ENCODE measurements at places on chromosomes 2 and 18.

GRCh38 chr18:54125429-54125828 is 99.0 kb downstream of the MBD2 start:
- DNase-seq = no peak

DNA sequence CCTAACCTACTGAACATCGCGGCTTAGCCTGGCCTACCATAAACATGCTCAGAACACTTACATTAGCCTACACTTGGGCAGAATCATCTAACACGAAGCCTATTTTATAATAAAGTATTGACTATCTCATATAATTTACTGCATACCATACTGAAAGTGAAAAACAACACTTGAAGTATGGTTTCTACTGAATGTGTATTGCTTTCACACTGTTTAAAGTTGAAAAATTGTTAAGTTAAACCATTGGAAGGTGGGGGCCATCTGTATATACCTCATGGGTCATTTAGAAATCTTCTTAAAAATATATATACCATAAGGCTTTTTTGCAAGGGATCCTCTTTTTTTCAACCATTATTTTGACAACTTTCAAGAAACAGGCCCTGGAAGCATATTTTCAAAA is 16.5 kb downstream of the RNF149 start:
- DNase-seq = no peak

- no peak for DNase-seq
These were observed 119.8 kb downstream of the LRATD1 start for GRCh38 chr2:14752295-14752694.

DNA sequence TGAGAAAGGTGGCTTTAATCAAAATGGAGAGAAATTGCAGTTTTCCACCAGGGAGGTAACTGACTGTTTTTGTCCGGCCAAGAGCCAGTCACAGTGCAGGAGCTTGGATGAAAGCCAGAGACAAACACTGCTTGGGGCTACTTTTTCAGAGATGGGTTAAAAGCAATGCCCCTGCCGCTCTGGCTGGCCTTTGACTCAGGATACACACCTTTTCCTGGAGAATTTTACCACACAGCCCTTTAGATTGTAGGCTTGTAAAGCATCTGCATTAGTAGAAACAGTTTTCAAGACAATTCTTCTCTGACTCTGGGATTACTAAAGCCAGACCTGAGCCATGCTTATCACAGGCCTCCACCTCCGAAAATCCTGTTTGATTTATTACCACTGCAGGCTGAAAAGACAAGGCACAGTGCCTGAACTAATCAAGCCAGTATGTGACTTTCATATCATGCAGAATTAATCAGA is 79.7 kb downstream of the CCBE1 start:
- no peak for DNase-seq

DNA sequence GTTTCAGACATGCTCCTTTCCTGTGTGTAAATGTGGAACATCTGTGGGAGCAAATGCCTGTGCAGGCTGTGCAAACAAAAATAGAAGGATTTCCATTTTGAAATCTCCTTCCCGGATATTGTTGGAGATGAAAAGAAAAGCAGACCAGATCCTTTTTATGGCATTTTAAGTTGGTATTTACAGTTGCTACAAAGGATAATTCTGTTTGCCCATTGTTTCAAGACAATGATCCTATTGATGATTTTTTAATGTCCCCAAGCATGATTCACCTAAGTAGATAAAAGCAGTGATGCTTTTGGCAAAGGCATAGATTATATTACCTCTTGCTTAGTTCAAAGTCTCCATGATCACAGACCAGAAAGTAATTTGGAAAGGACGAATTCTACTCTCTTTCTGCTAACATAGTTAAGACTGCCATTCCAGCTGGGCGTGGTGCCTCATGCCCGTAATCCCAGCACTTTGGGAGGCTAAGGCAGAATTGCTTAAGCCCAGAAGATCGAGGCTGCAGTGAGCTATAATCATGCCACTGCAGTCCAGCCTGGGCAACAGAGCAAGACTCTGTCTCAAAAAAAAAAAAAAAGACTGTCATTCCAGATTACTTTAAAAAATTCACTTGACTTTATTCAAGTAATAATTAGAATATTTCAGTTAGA is 209.6 kb upstream of the SLC39A10 start:
- DNase-seq = no peak

- DNase-seq = no peak
These were observed 47.5 kb upstream of the PXDN start for GRCh38 chr2:1791685-1792435.

- DNase-seq = peak; percentile 19
These were observed 94.6 kb downstream of the LDLRAD4 start for GRCh38 chr18:13313006-13313686.

- no peak for DNase-seq
These were observed 40.3 kb downstream of the EML6 start for GRCh38 chr2:54763636-54764291.

DNA sequence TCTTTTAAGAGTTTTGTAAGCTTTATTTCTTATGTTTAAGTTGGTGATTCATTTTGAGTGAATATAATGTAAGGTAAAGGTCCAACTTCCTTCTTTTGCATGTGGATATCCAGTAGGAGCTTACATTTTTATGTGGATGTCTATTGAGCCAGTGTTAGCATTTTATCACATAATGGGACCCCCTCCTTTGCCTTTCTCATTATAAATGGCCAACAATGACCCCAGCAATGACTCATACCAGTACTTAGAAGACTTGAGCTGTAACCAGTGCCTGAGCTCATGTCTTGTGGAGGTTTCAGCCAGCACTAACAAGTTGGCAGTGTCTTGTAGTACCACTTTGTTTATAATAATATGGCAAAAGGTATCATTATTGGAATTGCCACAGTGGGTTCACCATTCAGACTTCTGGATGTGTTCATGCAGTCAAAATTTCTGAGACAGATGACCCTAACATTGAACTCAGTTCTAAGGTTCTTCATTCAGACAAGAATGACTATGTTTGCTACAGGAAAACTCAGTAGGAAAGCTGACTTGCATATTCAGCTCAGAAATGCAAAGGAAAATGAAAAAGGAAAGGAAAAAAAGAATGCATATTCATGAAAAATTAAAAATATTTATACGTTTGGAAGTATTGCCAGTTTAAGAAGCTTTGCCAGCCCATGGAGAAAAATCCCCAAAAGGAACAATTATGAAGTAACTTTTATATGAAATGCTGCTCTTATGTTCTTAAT is 41.0 kb downstream of the CDKL4 start:
- DNase-seq = no peak

DNA sequence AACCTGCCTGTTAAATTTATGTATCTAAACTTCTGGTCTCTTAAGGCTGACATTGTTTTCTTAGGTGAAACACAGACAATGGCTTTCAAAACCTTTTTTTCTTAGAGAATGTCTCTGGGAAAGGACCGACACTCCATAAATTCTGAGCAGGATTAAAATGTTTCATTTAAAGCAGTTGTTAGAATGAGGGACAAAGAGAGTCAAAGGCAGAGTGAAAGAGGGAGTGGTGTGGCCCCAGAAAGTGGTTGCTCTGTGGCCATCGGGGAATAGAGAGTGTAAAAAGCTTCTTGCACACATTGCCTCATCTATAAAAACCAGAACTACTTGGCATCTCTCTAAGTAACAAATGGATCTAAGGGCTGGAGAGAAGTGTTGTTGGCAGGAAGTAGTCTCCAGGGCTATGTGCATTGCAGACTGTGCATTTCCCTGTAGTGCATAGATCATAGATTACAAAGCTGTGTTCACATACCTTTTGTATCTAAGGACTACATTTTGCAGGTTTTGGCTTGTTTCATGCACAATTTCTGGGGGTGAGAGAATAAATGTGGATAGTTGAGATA is 3.6 kb downstream of the RPRM start:
- no peak for DNase-seq

DNA sequence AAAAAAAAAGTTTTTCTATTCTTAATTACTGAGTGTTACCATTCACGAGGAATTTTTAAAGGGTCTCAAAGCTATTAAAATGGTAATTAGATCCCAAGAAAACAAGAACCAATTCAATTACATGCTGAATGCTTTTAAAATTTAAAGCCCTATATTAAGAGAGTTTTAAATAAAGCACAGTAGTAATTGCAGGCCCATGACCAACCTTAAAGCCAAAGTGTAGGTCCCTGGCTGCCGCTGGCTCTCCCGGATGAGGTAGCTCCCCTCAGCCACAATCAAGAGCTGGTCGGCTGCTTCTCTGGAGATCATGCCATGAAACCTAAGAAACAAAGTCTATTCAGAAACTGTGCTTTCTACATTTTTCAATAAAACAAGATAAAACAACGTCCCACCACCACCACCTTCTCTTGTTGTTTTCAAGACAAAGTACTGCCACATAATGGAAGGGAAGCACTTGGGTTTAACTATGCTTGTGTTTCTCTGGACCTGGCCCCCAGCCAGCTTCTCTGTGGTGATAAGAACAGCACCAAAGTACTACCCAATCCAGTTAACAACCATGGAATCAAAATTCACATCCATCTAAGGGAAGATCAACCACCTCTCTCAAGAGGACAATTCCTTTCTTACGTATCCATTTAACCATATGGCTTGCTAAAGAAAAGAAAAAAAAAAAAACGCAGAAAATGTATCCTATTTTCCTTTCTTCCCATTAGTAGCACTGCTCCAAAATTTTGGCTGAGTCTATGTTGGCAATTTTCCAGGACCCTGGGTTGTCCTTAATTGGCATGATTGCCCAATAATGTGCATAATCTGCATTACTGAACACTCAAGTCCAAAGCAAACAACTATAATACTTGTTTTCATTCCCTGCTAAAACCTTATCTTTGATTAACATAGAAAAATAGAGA is 90.1 kb downstream of the CHN1 start:
- no peak for DNase-seq

GRCh38 chr2:223937535-223937934 is 7.6 kb downstream of the WDFY1 start:
- DNase-seq = no peak

DNA sequence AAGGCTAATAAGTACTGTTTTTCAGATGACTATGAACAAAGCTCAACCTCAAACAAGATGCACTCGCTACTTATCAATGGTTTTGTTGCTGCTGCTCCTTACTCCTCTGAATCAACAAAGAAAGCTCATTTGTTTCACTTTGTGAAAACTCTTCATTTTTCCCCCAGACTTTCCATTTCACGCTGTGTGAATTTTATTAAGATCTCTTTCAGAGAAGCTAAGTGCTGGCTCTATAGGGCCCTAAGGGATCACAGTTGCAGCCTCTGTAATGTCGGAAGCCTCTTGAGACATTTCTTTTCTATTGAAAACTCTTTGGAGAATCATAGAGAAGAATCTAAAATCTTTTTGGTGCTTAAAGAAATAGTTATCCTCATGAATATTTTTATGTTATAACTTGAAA is 209.8 kb downstream of the CD226 start:
- no peak for DNase-seq

GRCh38 chr2:9234680-9235146 is 28.1 kb downstream of the ASAP2 start:
- no peak for DNase-seq
